ENCODE measurements at places on chromosomes 3 and 15. TPM values are rescaled to one million over a fixed set of nuclear protein-coding genes. Genes with fewer than 3 reads are reported as not detected.
A peak's percentile ranks its signal among the peaks of the same experiment; 100 is the strongest.

GRCh38 chr3:38137615-38138348, 679 bp upstream of the MYD88 start:
- DNase-seq = peak; percentile 54

DNA sequence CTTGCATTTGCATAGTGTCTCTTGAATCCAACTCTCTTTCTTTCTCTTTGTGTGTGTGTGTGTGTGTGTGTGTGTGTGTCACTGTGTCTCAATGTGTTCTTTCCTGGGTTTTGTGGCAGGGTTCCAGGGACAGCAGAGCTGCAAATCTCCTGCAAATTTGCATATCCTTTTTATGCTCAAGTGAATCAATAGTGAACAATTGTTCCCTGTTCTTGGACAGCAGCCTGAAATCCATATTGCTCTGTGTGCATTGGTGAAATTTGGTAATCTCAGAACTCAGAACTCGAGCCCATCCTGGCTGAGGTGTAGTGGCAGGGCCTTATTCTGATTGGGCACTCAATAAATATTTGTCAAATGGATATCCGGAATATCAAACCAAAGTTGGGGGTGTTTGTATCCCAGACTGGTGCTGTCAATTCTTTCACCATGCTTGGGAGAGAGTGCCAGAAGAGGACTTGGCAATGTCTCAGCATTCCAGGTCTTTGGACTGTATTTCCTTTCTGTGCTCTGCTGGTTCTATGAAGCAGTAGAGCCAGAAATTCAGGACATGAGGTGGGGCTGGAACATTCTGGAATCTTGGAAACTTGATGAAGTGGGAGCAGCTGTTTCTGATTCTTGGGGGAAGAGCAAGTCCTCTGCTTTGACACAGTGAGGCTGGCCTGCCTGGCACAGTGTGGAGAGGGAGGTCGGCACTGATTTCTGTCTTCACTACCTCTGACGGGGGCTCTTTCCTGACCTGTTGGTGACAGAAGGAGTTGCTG, 380.6 kb upstream of the C2CD4B start:
- DNase-seq = no peak

- DNase-seq = no peak
Measured at GRCh38 chr3:172082269-172082668, 42.9 kb downstream of the FNDC3B start.

DNA sequence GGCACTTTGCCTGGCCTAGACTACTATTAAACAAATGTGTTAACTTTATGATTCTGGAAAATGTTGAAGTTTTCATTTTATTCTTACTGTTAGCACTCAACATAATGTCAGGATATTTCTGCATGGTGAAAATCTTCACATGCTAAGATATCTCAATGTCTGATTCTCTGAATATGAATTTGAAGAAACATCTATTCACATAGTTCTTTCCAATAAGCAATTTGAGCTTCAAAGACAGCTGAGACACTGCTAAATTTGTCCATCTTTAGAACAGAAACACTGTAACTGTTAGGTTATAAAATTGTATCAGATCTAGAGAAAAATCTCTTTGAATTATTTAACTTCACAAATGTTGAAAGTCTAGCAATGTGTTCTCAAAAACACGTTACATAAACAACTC, 970.2 kb downstream of the PLOD2 start:
- no peak for DNase-seq

DNA sequence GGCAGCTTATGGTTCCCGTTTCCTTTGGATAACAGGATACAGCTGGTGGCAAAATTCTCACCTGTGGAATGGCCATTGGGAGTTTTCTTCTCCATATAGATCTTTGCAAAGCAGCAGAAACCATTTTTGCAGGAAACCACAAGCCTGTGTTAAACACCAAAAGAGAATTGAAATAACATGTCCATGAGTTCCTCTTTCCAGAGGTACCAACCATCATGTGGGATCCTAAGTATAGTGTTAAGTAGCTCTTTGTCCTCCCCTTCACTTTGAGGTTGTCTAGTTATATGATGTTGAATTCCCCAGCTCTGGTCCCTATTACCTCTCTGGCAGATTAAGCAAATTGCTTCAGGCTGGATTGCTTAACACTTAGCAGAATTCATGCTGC, 94.9 kb downstream of the AKAP13 start:
- no peak for DNase-seq

GRCh38 chr3:187587076-187587475, 83.1 kb downstream of the SST start:
- no peak for DNase-seq

DNA sequence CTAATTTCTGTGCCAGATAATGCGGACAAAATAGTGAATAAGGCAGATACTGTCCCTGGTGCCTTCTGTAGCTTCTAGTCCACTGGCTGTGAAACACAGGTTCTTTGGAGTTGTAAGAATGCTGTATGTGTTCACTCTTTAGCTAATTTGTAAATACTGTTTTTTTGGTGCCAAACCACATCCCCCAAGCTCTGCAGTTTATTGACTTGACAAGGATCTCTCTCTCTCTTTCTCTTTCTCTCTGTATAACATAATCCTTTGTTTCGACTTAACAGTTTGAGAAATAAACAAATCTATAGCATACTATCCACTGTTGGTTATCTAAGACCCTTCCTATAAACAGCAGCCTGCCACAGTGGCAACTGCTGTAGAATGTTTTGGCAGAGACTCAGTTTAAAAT, 7.6 kb downstream of the SMAD3 start:
- no peak for DNase-seq

GRCh38 chr3:32882189-32882588, 64.4 kb downstream of the TRIM71 start:
- DNase-seq = no peak

GRCh38 chr3:125129512-125129997, 73.8 kb upstream of the HEG1 start:
- no peak for DNase-seq

GRCh38 chr3:121531269-121531668, 14.5 kb downstream of the POLQ start:
- no peak for DNase-seq

DNA sequence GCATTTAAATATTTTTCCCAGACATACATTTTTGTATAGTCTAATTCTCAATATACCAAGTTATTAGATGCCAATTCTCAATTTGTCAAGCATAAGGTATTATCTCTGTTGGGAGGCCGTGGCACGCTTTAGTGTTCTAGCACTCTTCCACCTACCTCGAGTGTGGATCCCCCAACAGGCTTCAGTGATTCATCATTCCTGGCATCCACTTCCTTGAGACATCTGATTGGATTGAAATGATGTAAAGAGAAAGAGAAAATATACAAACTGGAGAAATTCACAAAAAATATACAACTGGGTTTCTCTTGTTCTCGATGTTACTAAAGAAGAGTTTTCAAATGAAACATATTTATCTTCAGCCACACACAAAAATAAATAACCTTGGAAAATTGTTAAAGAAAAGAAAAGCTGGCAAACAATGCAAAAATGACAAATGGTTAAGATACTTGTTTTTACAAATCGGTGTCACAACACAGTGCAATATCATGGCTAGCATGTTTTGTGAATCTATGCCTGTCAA, 218.0 kb upstream of the CDIN1 start:
- DNase-seq = no peak

DNA sequence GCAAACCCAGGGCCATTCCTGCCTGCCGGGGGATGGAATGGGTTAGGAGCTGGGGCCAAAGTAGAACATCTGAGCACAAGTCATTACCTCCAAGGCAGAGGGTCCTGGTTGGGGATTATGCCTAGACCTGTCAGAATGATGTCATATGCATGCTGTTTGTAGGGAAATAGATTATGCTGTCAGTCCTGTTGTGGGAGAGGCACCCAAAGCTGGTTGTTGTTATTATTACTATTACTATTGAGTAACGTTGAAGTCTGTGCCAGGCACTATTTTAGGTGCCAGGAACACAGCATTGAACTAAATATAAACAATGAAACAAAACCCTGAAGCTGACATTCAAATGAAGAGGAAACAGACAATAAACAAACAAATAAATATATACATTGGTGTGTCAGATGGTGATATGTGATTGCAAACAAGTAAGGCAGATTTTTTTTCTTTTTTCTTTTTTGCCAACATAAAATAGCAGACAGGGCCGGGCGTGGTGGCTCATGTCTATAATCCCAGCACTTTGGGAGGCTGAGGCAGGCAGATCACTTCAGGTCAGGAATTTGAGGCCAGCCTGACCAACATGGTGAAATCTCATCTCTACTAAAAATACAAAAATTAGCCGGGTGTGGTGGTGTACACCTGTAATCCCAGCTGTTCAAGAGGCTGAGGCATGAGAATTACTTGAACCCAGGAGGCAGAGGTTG, 2.0 kb downstream of the P4HTM start:
- no peak for DNase-seq

DNA sequence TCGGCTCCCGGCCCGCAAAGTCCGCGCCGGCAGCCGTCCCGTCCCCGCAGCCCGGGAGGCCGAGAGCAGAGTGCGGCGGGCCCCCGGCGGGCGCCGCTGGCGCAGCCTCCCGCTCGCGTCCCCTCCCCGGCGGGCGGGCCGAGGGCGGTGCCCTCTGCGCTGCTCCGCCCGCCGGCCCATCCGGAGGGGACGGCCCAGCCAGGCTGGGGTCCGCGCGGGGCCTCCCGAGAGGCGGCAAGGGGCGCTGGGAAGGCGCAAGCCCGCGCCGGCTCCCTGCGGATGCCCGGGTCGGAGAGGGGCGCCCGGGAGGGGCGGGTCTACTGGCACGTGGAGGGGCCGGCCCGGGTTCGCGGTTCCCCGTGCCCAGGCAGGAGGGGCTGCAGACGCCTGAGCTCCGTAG, at the start of the genes CLCN2 and POLR2H:
CLCN2 (minus strand) TSS at position 74 of the 400 bp plus-strand sequence. CDS start 126 bp downstream, outside the sequence.
POLR2H (plus strand) TSS at position 179 of the 400 bp plus-strand sequence. CDS start 1,783 bp downstream, outside the sequence.
- peak; percentile 93 for DNase-seq

DNA sequence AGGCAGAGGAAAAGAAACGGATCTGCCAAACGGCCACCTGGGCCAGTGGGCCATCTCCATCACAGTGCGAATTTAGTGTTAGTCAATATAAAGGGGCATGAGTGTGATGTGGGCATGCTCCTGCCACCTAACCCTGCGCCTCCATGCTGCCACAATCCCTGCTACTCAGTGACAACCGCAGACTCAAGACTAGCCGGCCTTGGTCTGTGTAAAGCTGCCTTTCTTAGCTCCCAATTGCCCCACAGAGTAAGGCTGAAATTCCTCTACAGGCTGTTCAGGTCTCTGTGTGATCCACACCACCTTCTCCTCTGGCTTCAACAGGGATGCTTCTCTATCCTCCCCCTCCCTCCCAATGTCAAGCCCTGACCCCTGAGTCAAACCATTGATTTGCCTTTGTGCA, 269.7 kb downstream of the XXYLT1 start:
- DNase-seq = no peak

GRCh38 chr15:78992416-78993256, 47.8 kb upstream of the CTSH start:
- no peak for DNase-seq

DNA sequence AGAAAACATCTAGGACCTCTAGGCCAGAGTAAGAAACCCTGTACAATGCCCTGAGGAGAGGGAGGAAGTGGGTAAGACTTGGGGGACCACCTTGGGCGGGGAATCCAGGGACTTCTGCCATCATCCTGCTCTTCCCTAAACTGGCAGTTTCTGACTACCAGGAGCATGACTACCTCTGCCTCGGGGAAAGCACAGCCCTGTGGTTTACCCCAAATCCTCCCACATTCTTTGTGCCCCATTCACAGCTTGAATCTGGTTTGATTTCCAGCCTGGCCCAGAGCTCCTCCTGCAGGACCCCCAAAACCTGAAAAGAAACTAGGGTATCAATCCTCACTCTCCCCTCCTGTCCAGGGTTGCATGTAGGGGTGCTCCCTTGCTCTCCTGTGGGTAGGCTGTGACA, 4.7 kb downstream of the C3orf18 start:
- DNase-seq = no peak

The APOD gene
- total RNA-seq = not detected

The PLCH1 gene
- 5.2 TPM for total RNA-seq

The LRTM1 gene
- total RNA-seq = not detected
